Tibial artery (tissue), 4 donors: ENCODE measurements at places on chromosomes 5 and 9.

DNA sequence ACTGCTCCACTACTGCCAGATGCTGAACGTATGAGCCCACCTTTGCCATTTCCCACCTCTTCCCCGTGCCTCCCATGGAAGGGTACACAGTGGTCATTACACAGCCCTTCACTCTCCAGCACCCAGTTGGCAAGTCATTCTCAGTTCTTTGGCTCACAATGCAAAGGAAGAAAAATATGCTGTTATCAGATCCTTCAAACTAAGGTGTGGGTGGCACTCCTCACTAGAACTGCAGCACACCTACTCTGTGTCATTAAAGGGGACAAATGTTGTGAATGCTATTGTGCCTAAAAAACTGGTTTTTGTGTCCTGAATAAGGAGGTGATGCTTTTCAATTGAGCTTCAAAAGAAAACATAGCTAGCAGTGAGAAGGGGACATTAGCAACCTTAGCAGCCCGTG, 183.1 kb upstream of the SNX2 start:
- DNase-seq: no peak

- DNase-seq: no peak
Measured at GRCh38 chr5:168663276-168664004, 84.3 kb upstream of the PANK3 start.

GRCh38 chr5:76954383-76954763, 1.5 kb downstream of the CRHBP start:
- no peak for DNase-seq

DNA sequence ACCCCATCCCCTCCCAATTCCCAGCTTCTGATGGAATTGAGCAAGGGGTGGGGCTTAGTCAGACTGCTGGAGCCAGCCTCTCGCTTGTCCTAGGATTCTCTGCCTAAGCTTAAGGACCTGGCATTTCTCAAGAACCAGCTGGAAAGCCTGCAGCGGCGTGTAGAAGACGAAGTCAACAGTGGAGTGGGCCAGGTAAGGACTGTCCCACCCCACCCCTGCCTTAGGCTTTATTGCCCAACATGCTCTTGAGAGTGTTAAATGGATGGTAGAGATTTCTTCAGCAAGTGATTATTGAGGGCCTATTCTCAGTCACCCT, 1.1 kb downstream of the SLC35A4 start:
- DNase-seq: no peak

GRCh38 chr5:171710451-171711024, 75.1 kb upstream of the SMIM23 start:
- DNase-seq: no peak

DNA sequence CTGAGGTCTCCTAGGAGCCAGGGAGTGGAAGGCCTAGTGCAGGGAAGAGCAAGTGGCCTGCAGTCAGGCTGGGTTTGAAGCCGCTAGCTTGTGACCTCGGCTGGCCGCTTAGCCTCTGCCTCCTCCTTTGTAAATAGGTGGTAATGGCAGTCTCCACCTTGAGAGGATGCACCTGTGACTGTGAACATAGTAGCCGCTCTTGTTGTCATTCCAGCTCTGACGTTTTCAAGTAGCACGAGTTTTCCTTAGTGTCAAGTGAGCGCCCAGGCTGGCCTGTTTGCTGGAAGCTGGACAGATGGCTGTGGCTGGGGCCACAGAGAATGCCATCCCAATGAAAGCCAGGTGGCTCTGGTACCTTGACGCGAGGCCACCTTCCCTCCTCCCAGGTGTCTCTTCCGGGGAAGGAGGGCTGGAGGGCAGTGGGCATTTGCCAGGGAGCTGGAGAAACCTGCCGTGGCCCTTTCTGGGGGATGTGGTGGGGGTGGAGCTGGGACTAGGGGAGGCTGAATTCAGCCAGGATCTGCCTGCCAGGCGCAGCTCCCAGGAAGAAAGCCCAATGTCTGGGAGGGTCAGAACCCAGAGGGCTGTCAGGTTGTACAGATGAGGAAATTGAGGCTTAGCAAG, 2.5 kb downstream of the ASS1 start:
- no peak for DNase-seq

DNA sequence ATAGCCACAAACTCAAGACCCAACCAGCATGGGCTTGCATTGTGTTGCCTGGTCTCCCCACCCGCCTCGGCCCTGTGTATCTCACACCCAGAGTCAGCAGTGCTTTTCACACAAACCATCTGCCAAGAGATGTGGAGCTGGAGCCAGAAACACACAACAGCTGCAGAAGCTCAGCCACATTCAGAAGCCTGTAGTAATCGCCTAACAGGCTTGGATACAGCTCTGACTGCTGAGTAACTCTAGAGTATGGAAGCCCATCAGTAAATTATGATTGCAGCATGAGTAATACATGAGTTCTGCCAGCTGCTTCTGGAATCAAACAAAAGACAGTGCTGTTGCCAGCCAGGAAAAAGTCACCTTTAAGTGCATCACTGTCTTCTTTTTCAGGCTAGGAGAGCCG, 16.0 kb downstream of the TEK start:
- DNase-seq: no peak

GRCh38 chr5:122367456-122367855, 55.4 kb downstream of the SNCAIP start:
- DNase-seq: no peak

DNA sequence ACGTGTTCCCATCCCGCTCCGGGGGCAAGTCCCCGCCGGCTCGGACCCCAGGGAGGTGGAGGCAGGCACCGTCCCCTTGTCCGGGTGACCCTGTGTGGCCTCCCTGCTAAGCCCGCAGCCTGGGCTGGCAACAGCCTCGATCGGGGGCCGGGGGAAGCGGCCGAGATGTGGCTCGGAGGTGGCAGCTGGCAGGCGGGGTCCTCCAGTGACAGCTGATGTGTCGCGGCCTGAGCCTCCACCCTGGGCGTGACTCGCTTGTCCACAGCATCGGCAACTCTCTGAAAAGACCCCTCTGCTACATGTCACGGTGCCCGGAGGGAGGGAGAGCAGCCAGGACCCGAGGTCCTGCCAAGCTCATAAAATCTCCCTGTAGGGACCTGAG, 124.8 kb upstream of the IRX4 start:
- DNase-seq: no peak

DNA sequence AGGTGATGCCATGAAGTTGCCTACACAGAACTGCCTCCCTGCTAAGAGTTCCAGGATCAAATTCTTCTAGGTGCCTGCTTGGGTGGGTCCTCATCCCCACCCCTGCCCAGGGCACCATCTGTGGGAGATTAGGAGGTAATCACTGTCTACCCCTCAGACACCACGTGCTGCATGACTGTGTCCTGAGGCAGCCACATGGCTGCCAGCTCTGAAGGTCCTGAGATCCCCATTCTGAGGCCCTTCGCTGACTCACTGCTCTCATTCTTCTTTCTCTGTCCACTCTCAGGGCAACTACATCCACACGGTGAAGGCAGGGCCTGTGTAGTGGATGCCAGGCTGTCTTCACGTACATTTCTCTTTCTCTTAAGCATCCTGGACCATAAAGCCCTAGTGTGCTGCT, 222.9 kb upstream of the ANKRD55 start:
- no peak for DNase-seq

DNA sequence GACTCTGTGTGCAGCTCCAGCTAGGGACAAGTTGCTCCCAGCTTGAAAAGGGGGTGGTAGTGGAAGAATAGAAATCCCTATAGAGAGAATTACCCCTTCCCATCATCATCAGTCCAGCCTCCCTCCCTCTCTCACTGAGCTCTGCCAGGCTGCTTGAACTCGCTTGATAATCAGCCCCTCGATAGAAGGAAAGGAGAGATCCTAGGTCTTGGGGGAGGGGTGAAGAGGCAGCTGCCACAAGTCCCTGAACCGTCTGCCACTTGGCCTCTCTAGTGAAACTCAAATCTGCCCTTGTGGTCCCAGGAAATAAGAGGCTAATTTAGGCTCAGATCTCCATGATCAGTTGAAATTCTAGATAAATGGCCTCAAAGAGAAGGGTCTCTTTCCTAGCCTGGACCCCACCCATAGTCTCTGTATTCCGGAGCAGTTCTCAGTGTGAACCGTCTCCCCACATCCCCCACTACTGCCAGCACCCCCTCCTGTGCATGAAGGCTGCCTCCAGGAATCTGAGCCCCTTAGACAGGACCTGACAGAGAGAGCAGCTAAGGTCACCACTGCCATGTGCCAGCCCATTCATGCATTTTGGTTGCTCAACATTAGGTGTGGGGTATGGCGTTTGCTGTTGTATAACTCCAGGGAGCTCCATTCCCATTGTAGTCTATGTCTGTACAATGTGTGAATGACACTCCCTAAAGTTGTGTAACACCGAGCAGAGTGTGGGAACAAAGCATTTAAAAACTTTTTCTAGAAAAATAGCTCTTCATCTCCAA, 5.5 kb downstream of the DNAJB5 start:
- DNase-seq: no peak

GRCh38 chr5:138905541-138905940, 30.4 kb upstream of the LRRTM2 start:
- DNase-seq: no peak

- DNase-seq: no peak
Measured at GRCh38 chr9:135357863-135358551, 121.6 kb upstream of the PPP1R26 start.

GRCh38 chr9:91659529-91660495, 236.2 kb upstream of the NFIL3 start:
- no peak for DNase-seq

DNA sequence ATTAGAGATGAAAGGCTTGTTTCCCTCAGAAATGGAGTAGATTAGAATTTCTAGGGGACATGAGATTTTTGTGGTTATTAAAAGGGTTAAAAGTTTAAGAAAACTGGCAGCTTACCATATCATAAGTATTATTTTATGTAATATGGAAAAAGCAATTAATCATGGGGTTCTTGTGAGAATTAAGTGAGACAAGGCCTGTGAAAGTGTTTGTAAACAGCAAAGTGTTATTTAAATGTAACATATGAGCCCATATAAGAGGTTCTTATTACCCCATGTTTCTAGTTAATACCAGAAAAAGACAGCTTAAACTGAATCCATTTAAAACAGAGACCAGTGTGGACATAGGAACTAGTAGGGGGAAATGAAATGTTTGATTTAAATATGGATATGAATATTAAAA, 241.1 kb upstream of the PIK3R1 start:
- no peak for DNase-seq

- no peak for DNase-seq
Measured at GRCh38 chr9:86405086-86405491, 50.9 kb upstream of the TUT7 start.

- peak; percentile 95 for DNase-seq
Measured at GRCh38 chr5:171483551-171484135, 64.2 kb downstream of the FGF18 start.

GRCh38 chr5:16883176-16883575, 52.9 kb downstream of the MYO10 start:
- no peak for DNase-seq

DNA sequence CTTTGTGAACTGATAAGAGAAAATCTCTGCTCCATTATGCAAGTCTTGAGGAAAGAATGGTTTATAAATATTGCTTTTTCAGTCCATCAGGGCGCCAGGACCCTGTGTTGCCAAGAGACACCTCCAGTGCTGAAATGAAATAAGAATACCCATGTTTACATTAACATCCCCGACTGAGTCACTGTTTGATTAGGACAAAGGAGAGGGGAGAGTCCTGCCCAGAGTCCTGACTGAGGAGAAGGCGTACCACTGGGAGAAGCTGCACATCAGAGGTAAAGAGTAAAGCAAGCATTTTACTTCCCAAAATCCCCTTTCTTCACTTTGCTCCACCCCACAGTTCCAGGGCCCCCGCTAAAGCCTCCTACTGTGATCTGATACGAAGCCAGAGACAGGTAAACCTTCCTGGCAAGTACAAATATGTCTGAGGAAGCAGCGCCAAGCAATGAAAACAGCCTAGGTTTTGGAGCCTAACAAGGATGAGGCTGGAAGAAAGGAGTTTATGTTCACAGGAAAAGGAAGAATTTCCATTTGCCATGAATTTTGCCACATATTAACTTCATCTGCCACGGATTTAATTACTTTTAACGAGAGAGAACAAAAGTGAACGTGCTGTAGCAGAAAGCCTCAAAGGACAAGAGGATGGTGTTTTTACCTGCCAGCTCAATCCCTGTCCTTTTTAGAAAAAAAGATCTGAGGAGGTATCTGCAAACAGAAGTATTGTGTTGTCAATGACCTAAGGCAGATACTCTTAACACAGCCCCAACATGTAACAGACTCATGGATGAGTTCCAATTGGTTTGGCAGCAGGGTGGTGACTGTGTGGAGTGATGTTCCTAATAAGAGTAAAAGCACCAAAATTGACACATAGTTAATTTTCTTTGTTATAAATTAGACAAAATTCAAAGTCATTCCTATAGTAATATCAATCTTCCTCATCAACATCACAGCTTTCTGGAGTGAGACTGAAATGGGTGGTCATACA, 209.4 kb upstream of the TLE4 start:
- DNase-seq: no peak

- no peak for DNase-seq
Measured at GRCh38 chr5:66741394-66741793, 145.2 kb downstream of the MAST4 start.

DNA sequence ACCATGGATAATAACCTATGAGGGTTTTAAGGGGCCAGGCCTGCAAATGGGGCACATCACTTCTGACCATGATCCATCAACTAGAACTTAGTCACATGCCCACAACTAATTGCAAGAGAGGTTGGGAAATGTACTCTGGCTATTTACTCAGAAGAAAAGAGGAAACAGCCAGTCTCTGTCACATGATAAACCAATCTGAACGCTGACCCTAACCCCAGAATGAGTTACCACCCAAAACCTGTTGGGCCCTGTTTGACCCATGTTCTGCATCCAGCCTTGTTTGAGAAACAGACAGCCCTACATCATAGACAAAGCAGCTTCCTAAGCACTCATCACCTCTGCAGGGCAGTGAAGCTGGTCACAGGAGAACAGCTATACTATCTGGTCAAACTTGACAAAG, 5.8 kb downstream of the MACROH2A1 start:
- no peak for DNase-seq

GRCh38 chr9:98429613-98430012, 174.2 kb upstream of the TBC1D2 start:
- no peak for DNase-seq

DNA sequence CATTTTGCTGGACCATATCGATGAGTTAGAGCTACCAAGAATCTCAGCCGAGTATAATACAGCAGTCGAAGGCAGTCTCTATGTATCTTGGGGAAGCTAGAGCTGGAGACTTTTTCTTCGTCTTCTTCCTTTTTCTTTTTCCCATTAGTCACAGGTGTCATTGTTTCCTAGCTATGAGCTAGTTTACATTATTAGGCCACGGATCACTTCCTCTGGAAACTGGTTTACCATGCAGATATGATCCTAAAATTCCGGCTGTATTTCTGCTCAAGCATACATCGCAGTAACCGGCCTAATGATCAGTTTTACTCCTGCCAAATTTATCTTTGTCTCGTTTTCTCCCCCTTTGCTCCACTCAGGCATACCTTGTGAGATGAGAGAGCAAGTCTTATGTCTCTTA, 312.8 kb downstream of the ARHGAP26 start:
- no peak for DNase-seq
